ENCODE measurements at places on chromosomes 16 and 17. TPM values are rescaled to one million over a fixed set of nuclear protein-coding genes. Genes with fewer than 3 reads are reported as not detected.

The SCGB1C2 gene
- 1.9 TPM for polyA plus RNA-seq

- no peak for DNase-seq
These were observed 8.0 kb downstream of the CFAP20 start for GRCh38 chr16:58121132-58121531.

DNA sequence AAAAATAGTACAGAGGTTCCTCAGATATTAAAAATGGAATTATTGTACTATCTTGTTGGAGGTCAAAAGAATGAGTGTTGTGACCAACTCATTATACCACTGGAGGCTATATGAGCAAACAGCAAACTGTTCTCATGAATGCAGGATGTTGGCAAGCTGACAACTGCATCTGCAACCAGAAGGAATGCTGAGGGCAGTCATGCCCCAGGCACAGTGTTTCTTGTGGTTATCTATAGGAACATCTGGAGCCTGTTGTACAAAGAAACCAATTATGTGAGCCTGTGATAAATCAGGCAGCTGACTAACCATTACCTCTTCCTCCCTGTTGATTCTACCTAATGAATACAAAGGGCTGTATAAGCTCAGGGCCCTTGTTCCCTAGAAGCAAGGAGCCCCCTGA lies 2057.1 kb downstream of the TP53TG3F start:
- DNase-seq, result no peak

The PSMB3 gene
- polyA plus RNA-seq, result 125 TPM

- no peak for DNase-seq
These were observed 66.6 kb downstream of the SIAH1 start for GRCh38 chr16:48318630-48319029.

- no peak for DNase-seq
These were observed 22.3 kb downstream of the RHBDL3 start for GRCh38 chr17:32287804-32288511.

- DNase-seq, result no peak
These were observed 270.2 kb upstream of the CPHXL start for GRCh38 chr16:75996491-75996890.

- DNase-seq, result no peak
These were observed 11.9 kb downstream of the CDH15 start for GRCh38 chr16:89183463-89183862.

DNA sequence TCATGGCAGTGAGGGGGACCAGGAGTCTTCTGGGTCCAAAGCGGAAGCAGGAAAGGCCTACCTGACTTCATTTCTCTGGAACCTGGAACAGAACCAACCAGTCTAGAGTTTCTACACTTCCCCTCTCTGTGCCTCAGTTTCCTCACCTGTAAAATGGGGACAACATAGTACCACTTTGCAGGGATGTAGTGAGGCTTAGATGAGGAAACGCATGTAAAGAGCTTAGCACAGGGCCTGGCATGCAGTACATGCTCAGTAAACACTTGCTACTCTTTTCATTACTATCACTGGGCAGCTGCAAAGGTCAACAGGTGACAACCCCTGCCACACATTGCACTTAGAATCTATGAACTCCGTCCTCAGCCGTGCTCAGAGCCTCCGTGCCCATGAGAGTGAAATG lies 24.2 kb downstream of the MYO15A start:
- DNase-seq, result no peak

GRCh38 chr17:75814900-75815373 lies 29.3 kb downstream of the UNC13D start:
- DNase-seq, result no peak

DNA sequence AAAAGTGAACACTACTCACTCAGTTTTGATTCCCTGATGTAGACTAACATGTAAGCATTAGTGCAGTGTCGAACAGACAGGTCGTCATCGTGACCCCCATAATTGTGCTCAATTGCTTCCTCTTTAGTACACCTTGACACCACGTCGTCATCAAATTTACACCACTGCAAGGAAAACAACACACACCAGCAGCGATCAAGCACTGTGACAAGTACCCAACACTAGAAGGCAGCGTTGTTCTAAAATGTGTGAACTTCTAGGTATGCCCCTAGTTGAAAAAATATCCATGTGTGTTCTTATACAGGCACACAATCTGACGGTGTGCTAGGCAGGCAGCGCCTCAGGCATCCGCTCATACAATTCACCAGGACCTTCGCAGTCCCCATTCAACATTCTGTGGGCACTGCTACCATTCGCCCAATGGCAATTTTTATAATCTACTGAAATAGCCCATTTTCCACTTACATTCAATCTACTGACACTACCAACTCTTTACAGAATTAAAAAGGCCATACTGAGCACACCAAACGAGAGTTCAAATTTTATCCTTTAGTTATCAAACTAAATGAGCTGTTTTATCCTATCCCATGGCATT lies 23.1 kb downstream of the LITAFD start:
- DNase-seq, result no peak

DNA sequence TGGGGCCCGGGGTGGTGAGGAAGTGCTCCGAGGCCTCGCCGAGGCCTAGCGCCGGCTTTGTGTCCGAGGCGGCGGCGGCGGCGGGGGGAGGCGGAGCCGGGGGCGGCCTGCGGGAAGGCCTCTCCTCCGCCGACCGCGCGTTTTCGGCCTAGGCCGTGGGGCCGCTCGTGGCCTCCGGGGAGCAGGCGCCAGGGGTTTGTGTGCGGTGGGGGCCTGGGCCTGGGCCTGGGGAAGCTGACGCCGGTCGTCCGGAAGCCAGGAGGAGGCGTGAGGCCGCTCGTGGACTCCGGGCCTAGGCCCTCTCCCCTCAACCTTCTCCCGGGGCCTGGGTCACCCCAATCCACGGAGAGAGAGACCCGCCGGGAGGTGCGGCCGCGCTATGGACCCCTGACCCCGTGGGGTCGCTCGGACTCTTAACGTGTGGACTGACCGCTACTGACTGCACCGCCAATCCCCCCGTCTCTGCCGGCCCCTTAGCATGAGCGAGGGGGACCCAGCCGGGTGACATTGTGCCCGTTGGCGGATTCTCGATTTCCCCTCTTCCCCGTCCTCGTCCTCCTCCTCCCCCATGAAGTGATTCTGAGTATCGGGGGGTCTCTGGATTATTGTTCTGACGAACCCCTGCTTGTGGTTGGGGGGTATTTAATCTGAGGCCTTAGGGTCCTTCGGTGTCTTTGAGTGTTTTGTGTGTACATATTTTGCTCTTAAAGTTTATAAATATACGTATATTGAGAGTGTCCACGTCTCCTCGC lies 660 bp downstream of the RBBP6 start:
- DNase-seq, result peak; percentile 35

DNA sequence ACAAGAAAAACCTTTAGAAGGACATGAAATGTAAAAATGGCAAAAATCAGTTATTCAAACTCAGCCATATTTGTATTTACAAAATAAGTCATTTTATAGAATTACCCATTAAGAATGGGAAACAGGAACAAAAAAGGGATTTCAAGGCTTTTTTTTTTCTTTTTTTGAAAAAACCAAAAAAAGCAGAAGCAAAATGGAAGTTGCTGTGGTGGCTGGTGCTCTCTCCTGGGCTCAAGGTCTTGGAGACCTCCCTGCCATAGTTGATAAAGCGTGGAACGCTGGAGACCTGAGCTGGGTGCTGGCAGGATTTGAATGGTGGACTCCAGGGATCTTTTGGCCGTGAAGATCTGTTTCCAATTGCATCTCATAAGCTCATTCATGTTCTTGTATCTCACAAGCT lies 3.1 kb downstream of the PLCG2 start:
- DNase-seq, result no peak

DNA sequence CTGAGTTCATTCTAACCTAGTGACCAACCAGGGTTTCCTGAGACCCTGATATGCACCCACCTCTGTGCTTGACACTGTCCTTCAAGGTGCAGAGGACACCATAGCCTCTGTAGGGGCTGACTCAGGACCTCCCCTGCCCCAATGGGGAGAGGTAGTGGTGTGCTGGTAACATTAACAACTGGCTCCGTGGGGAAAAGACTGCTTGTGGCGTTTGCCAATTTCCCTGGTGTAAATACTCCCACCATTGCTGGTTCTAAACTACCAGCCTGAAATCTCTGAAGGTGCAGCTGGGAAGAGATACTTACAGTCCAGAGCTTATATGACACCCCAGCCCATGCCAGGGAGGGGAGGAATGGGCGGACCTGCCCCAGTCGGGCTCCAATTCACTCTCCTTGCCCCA lies 54.9 kb downstream of the ENGASE start:
- DNase-seq, result no peak

The TPSD1 gene
- not detected for polyA plus RNA-seq
